Activated CD4-positive, alpha-beta T cell treated with anti-CD3 and anti-CD28 coated beads, Interleukin-2, amount 50 U/mL, for 4 hours (primary cell): ENCODE measurements at places on chromosomes 11 and 22.

DNA sequence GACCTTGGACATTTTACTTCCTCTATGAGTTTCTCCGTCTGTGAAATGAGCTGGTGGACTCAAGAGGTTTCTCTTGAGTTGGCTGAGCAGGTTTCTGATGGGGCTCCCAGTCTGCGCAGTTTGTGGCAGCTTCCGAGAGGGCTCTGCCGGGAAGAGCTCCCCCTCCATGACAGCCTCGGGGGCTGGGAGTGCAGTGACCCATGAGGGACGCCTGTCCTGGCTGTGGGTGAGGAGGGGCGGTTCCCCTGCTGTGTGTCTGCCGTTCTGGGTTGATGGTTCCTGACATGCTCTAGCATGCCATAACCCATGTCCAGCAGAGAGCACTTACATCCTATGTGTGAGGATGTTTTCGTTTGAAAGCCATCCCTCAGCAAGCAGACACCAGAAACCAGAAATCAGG is 14.8 kb downstream of the CSF2RB start:
- DNase-seq = no peak

- DNase-seq = peak; percentile 35
Measured at GRCh38 chr11:12189543-12190235, 79.3 kb downstream of the MICAL2 start.

DNA sequence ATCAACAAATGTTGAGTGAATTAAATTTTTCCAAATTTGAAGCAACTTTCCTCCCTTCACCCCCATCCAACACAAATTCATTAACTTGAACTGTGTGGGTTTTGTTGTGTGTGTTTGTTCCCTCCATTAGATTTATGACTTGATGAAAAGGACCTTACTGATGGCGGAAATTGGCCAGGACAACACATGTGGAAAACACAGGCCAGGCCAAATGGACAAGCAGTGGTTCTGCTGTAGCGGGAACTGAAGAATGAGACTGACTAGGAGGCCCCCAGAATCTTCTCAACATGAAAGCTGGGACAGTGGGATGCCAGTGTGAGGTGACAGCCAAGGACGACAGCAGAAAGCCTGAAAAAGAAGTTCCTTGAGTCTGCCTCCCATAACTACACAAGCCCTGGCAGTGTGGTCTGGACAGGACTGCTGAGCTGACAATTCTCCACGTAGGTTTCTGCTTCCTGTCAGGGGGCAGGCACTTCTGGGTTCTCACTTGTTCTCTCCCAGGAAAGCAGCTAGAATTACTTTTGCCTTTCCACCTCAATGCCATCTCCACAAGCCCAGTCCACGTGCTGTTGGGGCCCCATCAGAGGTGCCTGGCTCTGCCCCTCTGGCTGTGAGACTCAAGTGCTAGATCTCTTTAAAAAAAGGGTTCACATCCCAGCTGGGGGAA is 94.3 kb downstream of the ETS1 start:
- DNase-seq = no peak

GRCh38 chr11:71235719-71236118 is 16.7 kb downstream of the SHANK2 start:
- DNase-seq = no peak

DNA sequence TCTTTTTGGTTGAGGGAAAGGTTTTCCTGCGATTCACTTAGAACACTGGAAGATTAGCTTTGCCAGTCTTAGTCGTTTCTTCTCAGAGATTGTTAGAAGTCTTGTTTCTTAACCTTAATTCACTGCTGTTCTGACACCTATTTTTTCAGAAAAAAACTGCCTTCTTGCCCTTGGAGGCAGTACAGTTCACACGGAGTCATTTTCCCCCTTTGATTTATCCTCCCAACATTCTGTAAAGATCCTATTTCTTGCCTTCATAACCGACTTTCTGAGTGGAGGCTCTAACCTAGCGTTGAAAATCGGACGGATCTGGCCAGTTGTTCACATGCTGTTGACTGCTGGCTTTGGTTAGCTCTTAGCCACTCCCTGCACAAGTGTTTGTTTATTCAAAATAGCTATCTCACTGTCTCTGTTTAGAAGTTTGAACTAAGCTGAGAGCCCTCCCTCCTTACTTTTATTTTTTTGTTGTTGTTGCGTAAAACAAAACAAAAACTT is 737 bp downstream of the BCL2L13 start:
- no peak for DNase-seq

DNA sequence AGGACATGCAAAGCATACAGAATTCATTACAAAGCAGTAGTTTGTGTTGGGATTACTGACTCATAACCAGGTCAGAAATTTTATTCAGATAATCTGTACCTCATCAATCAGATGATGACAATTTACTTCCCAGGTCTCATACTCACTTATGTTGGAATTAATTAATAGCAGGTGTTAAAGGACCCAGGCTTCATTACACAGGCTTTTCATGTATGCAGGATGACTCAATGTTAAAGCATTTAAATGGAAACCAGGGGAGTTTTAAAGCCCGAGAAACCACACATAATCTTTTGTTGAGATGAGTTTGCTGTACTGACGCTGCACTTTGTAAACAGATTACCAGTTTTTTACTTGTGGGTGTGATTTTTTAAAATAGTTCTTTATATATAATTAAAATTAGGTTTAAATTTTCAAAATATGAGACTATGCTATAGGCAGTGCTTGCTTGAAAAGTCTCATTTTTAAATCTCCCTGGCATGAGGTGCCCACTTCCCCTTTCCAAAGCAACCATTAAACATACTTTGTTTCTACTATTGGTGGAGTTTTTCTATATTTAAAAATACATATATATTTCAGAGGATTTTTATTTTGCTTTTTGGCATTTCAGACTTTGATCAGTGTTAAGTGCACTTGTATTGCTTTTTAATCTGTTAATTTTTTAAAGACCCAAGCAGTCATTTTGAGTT is 41.0 kb downstream of the CEP57 start:
- DNase-seq = no peak

DNA sequence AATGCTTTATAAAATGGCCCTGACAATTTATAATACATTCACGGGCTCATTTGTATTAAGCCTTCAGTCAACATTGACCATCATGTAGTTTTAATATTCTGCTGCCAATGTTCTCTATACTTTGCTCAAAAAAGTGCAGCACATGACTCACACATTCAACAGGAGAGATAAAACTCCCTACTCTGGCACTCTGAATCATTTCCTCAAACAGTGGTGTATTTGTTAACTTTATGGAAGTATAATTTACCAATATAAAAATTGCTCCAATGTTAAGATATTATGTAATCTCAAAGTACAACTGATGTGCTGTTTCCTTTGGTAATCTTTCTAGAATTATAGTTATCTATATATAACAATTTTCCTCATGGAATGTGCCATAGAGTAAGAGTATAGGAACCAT is 39.9 kb downstream of the MAML2 start:
- DNase-seq = no peak

GRCh38 chr11:13868710-13869397 is 93.7 kb upstream of the SPON1 start:
- DNase-seq = no peak

- DNase-seq = peak; percentile 34
Measured at GRCh38 chr11:74019860-74020259, 11.0 kb upstream of the UCP3 start.

GRCh38 chr11:114564831-114565230 is 5.2 kb upstream of the NXPE1 start:
- no peak for DNase-seq

GRCh38 chr11:24497831-24498230 is 978 bp downstream of the LUZP2 start:
- no peak for DNase-seq

GRCh38 chr11:86492370-86493010 is 117.8 kb downstream of the CCDC81 start:
- DNase-seq = no peak

- no peak for DNase-seq
Measured at GRCh38 chr11:133498969-133499368, 33.3 kb downstream of the OPCML start.

- no peak for DNase-seq
Measured at GRCh38 chr22:42560381-42560780, 6.6 kb downstream of the SERHL2 start.

DNA sequence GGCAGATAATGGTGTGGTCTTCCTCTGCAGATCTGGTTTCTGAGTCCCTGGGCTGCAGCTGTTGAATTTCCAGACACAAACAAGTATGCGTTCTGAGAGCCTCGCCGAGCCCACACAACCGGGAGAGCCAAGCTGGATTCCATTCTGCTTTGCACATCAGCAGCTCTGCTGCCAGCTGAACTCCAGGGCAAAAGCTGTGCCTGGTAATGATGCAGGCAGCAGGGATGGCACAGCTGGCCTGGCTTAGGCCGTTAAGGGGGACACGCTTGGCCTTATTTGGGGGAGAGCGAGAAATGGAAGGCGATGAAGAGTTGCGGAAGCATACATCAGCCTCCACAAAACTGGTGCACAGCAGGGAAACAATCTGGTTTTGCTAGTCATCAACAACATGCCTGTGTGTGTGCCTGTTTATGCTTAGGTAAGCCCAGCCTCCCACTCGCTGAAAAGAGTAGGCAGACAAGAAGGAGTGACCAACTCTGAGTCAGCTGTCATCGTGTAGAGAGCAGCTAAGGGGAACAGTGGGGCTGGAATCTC is 25.1 kb downstream of the ADAMTS8 start:
- DNase-seq = no peak

GRCh38 chr11:117230999-117231841 is 653 bp downstream of the PCSK7 start:
- DNase-seq = no peak

- DNase-seq = no peak
Measured at GRCh38 chr22:37183432-37184379, 4.3 kb downstream of the C1QTNF6 start.

GRCh38 chr11:101321222-101321621 is 191.6 kb upstream of the PGR start:
- DNase-seq = no peak

- no peak for DNase-seq
Measured at GRCh38 chr11:44899959-44900358, 50.7 kb downstream of the TP53I11 start.

DNA sequence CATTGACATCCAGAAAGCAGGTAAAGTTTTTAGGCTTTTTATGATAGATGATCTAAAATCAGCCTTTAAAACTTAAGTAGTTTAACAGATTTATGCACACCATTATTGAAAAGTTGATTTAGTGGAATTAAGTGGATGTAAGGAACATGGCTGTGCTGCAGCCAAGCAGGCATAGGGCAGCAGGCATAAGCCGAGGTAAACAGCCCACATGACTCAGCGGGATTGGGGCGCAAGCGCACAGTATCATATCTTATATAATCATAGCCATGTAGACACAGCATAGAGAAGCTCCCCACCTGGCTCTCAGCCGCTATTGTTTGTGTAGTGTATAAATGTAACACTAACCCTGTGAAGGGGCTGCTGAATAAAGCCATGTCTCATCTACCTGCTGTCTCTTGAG is 157.5 kb downstream of the WNT11 start:
- no peak for DNase-seq

DNA sequence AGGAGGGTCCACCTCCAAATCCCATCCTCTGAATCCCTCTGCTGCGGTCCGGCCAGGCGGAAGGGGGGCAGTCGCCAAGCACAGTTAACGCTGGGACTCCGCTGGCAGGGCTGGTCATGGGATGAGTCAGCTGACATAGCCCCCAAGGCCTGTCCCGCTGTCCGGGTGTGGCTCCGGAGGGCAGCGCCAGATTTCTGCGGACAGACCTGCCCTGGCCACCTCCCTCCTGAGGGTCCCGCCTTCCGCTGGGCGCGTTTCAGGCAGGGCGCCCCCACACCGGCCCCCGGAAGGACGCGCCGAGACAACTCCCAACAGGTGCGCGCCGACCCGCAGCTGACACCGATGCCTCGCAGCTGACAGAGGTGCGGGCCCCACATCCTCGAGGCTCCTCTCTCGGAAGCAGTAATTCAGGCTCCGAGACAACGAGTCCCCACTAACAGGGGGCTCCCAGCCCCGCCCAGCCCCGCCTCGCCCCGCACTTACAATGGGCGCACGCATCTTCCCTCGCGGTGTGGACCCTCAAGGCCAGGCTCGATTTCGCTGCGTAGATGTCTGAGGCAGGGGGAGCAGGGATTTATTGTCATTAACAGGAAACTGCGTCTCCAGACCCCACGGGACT is 607 bp downstream of the PLAAT3 start:
- no peak for DNase-seq

DNA sequence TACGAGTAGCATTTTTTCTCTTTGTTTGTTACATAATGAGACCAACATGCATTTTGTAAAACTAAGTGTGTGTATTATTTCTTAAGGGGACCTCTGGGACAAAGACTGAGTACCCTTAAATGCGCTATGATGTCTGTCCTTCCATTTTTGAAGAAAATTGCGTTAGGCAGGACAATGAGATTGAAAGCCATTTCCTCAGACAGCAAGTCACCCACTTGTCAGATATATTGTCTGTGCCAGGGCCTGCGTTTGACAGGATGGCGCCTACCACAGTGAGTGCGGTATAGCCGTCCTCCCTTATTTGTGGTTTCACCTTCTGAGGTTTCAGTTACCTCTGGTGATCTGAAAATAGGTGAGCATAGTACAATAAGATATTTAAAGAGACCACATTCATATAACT is 2.2 kb downstream of the AP2A2 start:
- DNase-seq = peak; percentile 25

- no peak for DNase-seq
Measured at GRCh38 chr11:95863486-95864140, 60.3 kb downstream of the MTMR2 start.

DNA sequence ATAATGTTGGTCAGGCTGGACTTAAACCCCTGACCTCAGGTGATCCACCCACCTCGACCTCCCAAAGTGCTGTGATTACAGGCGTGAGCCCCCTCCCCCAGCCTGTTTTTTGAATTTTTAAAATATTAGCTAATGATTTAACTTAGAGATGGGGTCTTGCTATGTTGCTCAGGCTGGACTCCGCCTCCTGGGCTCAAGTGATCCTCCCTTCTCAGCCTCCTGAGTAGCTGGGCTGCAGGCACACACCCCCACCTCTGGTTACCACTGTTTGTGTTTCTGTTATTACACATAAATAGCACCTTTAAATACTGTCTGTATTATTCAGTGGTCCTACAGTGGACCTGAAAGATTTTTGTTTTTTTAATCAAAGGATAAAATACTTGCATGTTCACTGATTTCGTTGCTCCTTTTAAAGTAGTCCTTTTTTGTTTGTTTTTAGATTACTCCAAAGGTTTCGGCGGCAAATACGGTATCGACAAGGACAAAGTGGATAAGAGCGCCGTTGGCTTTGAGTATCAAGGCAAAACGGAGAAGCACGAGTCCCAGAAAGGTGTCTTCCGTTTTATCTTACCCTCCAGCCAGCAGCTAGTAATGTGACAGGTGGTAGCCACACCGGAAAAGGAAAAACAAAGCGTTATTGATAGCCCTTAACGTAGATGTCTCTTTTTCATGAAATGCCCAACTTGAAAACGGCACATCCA is 21.1 kb downstream of the CTTN start:
- no peak for DNase-seq

DNA sequence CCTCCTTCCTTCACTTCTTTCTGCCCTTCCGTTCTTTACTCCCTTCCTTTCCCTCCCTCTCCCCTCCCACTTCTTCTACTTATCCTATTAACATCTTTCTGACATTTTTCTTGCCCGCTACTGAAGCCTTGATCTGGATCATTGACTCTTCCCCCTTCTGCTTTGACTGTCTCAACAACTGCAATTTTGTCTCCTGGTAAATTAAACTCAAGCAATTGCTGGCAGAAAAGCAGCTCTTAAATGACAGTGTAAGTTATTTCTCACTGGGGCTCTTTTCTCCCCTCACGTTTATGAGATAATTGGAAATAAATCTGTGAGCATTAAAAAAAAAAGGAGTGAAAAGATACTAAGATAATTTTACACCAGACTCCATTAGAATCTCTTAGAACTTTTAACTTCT is 120.0 kb downstream of the SLC17A6 start:
- no peak for DNase-seq
